Urothelium cell line (cell line): ENCODE measurements at places on chromosomes 3 and 15.

DNA sequence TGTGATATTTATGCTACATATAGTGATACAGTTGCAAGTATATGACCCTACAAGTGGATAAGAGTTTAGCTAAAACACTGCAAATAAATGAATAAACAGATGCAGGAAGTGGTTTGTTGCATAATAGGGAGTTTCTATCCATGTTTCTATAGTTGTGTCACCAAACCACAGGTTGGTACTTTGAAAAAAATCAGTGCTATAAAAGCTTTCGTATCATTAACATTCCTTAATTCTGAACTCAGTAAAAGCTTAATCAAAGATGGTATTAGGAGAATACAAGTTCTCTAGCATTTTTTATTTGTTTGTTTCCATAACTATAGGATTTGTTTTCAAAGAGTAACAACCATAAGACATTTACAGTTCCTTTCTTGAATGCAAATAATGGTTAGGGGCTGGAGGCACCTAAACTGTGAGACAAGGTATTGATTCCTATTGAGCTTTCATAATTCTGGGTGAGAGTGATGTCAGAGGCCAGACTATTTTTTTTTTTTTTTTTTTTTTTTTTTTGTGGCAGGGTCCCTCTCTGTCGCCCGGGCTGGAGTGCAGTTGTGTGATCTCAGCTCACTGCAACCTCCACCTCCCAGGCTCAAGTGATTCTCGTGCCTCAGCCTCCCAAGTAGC lies 29.6 kb downstream of the CPOX start:
- peak; percentile 52 for DNase-seq

DNA sequence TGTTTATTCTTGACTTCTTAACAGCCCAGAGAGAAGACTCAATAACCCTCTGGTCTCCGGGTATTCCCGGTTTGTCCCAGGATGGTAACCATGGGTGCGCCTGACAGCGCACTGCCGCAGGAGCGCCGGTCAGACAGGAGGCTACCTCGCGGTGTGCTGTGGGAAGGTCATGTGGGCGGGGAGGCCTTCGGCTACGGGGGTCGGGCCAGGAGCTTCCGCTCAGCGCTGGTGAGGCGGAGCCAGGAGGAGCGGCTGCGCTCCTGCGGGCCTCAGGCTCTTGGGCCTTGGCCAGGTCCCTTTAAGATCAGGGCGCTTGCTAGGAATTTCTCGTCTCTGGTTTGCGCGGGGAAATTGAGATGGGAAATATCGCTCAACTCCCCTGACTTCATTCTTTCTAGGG lies 182.3 kb upstream of the NDN start:
- peak; percentile 89 for DNase-seq

- DNase-seq, result no peak
Measured at GRCh38 chr3:100027321-100027720, 87.0 kb downstream of the FILIP1L start.

DNA sequence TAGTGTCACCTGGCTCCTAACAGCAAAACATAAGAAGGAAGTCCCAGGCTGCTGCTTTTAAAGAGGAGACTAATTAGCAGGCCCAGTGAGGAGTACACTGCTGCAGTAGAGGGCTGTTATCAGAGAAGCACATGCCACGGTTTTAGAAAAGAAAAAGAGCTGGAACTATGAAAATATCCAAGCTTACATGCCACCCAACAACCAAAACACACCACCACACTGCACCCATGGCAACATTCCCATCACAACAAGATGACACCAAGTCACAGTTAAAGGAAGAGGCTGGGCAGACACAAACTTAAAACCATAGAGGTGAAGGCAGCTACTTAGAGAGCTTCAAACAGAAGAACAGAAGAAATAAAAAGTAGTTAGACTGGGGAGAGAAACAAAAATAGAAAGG lies 37.0 kb downstream of the NPTN start:
- no peak for DNase-seq

DNA sequence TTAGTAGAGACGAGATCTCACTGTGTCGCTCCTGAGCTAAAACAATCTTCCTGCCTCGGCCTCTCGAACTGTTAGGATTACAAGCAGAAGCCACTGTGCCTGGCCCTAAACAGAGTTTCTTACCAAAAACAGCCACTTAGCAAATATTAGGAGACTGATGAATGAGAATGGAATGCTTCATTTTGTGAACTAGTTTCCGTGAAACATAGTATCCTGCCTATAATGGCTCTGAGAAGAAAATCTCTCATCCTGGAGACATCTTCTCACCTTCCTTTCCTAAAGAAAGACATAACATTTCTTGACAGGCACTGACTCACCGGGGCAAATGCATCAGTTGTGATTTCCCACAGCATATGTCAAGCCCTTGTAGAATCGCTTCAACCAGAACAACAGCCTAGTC lies 44.9 kb downstream of the GJD2 start:
- DNase-seq, result no peak

DNA sequence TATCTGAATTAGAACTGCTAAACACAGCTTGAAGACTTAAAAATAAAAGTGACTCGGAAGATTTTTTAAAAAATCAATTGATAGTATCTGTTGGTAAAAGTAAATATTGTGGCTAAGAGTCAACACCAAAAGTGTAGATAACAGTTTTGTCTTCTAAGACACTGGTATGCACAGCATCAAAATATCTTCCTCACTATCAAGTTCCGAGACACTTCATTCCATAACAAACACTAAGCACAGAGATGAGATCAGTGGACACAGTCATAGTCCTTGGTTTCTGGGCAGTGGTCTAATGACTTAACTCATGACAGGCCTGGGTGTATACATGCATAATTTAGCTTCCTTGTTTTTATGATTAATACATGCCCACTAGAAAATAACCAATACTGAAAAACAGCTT lies 63.2 kb downstream of the PXYLP1 start:
- DNase-seq, result no peak

- DNase-seq, result no peak
Measured at GRCh38 chr15:67198157-67198754, 56.2 kb downstream of the AAGAB start.

DNA sequence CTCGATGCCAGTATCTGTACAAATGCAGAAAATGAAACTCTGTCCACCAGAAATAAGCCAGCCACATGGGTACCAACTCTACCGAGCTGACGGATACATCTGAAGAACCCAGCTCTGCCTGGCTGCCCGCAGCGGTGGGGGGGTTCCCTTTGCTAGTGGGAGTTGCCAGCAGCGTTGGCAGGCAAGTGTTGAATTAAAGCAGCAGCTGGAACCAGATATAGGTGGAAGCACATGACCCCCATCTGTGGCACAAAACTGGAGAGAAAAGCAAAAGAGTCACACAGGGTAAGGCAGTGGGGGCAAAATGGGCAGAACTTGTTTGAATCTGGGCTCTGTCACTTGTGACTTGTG lies 17.9 kb downstream of the CRYGS start:
- no peak for DNase-seq

DNA sequence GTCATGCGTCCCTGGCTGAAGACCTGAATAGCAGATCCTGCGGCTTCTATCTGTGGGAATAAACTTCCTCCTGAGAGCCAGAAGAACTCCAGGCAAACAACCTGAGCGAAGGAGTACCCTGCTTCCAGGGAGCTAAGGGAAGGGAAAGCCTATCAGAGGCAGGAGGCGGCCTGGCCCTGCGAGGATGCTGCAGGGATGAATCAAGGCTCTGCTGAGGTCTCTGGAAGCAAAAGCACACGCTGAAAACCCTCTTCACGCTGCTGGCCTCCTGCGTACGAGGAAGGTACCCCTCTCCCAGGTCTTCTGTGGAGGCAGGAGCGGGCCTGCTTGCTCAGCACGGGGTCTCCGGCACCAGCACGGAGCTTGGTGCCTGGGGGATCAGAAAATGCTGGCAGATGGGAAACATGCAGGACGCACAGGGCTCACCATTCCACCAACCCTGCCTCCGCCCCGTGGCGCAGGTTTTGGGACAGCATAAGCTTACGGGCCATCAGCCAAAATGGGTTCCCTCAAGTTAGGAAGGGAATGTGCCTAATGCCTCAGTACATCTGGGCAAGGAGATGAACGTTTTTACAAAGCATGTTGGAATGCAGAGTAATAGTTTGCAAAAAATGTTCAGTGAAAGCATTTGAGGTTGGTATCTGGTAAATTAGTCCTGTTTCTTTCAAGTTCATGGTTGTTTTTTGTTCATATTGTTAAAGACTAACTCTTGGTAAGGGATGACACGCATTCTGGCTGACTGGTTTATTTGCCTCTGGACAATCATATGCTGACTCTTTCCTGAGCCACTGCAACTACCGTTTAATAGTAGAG lies 72.3 kb downstream of the CHSY1 start:
- no peak for DNase-seq

DNA sequence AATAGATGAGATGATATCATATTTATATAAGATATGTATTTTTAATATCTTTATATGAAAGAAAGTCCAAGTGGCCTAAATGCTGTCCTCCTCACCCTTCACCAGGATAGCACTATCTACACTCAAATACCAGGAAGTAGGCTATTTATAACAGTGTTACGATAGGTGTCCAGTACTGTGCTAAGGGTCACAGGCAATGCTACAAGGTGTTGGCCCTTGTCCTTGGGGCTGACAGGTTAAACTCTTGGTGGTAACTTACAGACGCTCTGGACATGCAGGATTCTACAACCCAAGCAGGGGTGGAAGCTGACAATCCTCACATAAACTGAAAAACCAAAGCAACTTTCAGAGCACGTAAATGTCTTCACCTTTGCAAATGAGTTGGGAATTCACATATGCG lies 22.3 kb downstream of the NCEH1 start:
- DNase-seq, result no peak

DNA sequence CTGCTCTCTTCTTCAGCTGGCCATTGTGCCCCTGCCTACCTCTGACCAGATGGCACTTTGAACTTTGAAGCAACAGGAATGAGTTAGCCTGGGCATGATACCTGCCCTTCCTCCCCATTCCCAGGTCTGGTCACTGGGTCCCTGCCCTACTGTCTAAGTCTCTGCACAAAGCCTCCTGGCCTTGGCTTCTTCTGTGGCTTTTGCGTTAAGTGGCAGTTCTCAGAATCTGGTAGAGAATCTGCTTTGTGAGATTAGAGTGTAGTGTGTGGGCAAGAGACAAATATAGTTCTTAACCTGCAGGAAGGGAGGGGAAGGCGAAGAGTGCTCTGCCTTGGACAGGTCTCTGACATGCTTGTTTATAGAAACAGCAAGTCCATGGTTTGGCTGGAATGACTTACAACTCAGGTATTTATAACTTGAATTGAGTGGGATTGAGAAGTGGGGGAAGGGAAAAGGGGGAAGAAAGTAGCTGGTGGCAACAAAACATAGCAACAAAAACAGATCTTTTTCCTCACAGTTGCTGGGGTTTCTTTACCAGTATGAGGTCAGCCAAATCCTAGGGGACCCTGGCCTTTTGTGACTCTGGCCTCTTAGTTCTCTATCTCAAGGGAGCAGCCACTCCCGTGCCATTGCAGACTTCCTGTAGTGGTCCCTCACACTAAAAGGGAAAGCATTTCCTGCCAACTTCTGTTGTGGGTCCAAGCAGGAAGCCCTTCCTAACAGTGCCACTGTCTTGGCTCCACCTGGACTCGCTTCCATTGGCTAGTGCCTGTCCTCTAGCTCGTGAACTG lies 16.7 kb downstream of the MAPKBP1 start:
- DNase-seq, result peak; percentile 62
